Smooth muscle cell of trachea (primary cell): ENCODE measurements at places on chromosomes 6 and 20. TPM values are rescaled to one million over a fixed set of nuclear protein-coding genes. Genes with fewer than 3 reads are reported as not detected.

Gene HLA-A
- 281 and 453 TPM in 2 replicates for total RNA-seq

Gene FHL5
- not detected in 2 replicates for total RNA-seq

Gene RBM39
- 242 and 375 TPM in 2 replicates for total RNA-seq

Gene STX11
- total RNA-seq: 0.50 and 0.87 TPM in 2 replicates

Gene NR2E1
- not detected in 2 replicates for total RNA-seq

Gene MCM8
- total RNA-seq: 3.3 and 14.3 TPM in 2 replicates

Gene CBFA2T2
- 7.1 and 8.9 TPM in 2 replicates for total RNA-seq

Gene RBBP8NL
- not detected in 2 replicates for total RNA-seq

Gene CLPSL2
- not detected in 2 replicates for total RNA-seq

Gene MACROD2
- total RNA-seq: 0.50 and 1.5 TPM in 2 replicates

Gene SNX9
- total RNA-seq: 104 and 130 TPM in 2 replicates

Gene NKAIN4
- not detected in 2 replicates for total RNA-seq

Gene PAK5
- under 0.01 TPM in 1 of 2 replicates, not detected in the other for total RNA-seq

Gene VSX1
- total RNA-seq: not detected in 2 replicates

Gene ESR1
- total RNA-seq: 0.83 and 1.0 TPM in 2 replicates

Gene TP53TG5
- 0.50 TPM in 1 of 2 replicates, not detected in the other for total RNA-seq

Gene COL9A3
- 0.15 and 1.2 TPM in 2 replicates for total RNA-seq

Gene SLC35D3
- not detected in 2 replicates for total RNA-seq

Gene PDE7B
- total RNA-seq: 45.7 and 48.1 TPM in 2 replicates

Gene TP53INP2
- 4.2 and 4.5 TPM in 2 replicates for total RNA-seq

Gene SLC17A1
- not detected in 2 replicates for total RNA-seq

Gene IMPG1
- total RNA-seq: not detected in 2 replicates

Gene ANGPT4
- not detected in 2 replicates for total RNA-seq

Gene BPIFB4
- total RNA-seq: not detected in 2 replicates

Gene DUSP15
- 0.33 TPM in 1 of 2 replicates, not detected in the other for total RNA-seq

Gene TFAP2D
- total RNA-seq: not detected in 2 replicates

Gene PRDM1
- 2.8 and 5.2 TPM in 2 replicates for total RNA-seq

Gene MEP1A
- total RNA-seq: not detected in 2 replicates

Gene PTCRA
- total RNA-seq: not detected in 2 replicates

Gene PNISR
- total RNA-seq: 64.5 and 100 TPM in 2 replicates

Gene SYCP2L
- total RNA-seq: not detected in 2 replicates

Gene ZSWIM1
- 3.9 and 7.3 TPM in 2 replicates for total RNA-seq

Gene TFEB
- total RNA-seq: 2.6 and 7.8 TPM in 2 replicates

Gene PGC
- total RNA-seq: not detected in 2 replicates

Gene ADGRF4
- total RNA-seq: under 0.01 TPM in 1 of 2 replicates, not detected in the other

Gene CALHM5
- 5.5 and 6.3 TPM in 2 replicates for total RNA-seq

Gene FRMD1
- total RNA-seq: not detected in 2 replicates

Gene ARMH2
- not detected in 2 replicates for total RNA-seq

Gene DPPA5
- not detected in 2 replicates for total RNA-seq

Gene TSPO2
- not detected in 2 replicates for total RNA-seq

Gene GSTA2
- total RNA-seq: not detected in 2 replicates

Gene C20orf204
- 0.99 and 1.3 TPM in 2 replicates for total RNA-seq

Gene SCRT2
- not detected in 2 replicates for total RNA-seq

Gene CASP8AP2
- total RNA-seq: 9.4 and 15.6 TPM in 2 replicates

Gene TBXT
- total RNA-seq: not detected in 2 replicates

Gene WFDC5
- not detected in 2 replicates for total RNA-seq

Gene EYA4
- 26.2 and 29.9 TPM in 2 replicates for total RNA-seq
